ENCODE measurements at places on chromosomes 4 and X.

DNA sequence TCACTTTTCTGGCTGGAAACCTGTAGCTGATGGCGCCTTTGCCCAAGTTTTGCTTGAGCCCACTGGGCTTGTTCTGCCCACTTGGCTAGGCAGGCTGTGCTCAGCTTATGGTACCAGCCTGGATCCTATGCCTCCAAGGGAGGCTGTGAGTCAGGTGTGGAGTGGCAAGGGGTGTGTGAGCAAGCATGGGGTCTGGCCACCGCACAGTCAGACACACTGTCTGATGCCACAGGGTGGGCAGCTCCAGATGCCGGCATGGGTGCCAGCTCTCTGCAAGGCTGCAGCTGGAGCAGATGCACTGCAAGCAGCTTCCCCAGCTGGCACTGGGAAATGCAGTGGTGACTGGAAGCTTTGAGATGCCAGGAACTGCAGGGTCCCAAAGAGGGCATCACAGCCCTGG is 16.3 kb upstream of the GIMD1 start:
- DNase-seq = no peak

GRCh38 chr4:10074767-10075105 is 41.9 kb downstream of the WDR1 start:
- DNase-seq = no peak

GRCh38 chrX:140572724-140573123 is 67.9 kb upstream of the SOX3 start:
- DNase-seq = peak; percentile 23

GRCh38 chr4:140691369-140691768 is 64.8 kb downstream of the TBC1D9 start:
- DNase-seq = no peak

DNA sequence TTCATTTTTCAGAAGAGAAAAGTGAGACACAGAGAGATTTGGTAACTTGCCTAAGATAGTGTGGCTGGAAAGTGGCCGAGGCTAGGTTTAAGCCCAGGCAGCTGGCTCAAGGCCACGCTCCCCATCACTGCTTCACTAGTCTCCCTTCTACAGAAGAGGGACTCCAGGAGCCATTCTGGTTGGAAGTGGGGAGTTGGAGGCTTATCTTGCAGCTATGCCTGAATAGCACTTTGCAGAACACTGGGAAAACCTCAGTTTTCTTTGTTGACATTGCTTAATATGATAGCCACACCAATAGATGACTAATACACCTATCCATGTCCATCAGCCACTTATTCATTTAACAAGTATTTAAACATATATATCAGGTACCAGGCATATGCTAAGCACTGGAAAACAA is 18.5 kb downstream of the LRRC66 start:
- no peak for DNase-seq

DNA sequence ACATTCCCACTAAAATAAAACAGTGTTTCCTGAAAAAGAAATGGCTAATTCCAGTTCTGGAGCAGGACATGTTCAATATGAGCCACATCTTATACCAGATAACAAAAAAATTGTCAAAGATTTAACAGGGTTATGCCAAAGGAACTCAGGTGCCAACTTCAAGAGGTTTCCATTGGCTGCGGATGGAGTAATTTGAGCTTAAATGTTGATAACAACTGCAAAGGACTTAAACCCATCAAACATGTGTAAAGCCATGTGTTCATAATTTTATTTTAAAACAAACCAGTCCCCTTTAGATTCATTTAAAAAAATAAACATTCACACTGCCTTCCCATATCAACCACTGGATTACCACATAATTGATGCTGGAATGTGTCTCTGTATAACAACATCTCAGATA is 156.4 kb upstream of the PCDH18 start:
- no peak for DNase-seq

GRCh38 chr4:81743731-81744435 is 272.2 kb upstream of the RASGEF1B start:
- no peak for DNase-seq

DNA sequence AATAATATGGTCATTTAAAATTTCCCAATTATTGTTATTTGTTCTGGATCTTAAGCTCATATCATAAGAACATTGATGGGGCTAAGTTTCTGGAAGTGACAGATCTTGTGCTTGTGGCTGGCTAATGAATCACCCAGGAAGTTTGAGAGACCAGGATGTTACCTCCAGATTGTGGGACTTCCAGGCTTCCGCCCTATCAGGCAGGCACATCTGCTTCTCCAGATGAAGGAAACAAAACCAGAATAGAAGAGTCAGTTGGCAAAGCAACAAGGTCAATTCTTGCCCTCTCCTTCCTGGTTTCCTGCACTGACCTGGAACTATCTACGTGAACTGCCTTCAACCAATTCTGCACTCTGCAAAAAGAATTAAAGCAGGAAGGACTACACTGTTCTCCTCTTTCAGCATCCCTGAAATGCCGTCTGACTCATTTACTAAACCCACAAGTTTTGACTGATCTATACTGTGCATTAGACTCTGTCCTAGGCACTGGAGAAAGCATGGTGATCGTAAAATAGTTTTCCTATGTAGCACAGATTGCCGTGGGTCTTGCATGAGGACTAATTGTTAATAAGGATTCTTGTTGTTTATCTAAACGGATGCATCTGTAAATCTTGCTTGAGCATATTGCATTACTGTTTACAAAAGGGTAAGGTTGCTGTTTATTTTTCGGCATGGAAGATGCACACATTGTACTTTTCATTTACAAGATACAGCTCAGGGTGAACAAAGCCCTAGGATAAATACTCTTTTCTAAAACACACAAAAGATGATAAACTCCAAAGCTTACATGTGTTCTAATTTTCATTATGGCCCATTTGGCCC is 74.6 kb downstream of the AMELX start:
- DNase-seq = no peak

GRCh38 chr4:153757407-153757806 is 2.4 kb downstream of the RNF175 start:
- DNase-seq = no peak

GRCh38 chr4:1480720-1481119 is 74.5 kb upstream of the NKX1-1 start:
- no peak for DNase-seq

DNA sequence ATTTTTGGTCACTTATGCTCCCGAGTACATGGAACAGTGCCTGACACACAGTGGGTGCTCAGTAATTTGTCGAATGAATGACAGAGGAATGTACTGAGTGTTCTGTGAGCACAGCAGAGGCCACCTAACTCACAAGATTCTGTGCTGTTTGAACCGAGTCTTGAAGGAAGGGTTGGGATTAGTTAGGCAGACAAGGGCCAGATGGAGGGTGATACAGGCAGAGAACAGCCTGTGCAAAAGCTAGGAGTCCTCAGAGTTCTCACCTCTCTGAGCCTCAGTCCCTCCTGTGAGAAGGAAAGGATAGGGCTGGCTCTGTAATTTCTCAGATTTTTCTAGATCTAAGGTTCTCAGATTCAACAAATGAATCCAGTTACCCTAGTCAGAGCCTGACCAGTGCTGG is 108.8 kb downstream of the NHSL2 start:
- DNase-seq = no peak

GRCh38 chrX:36116222-36116621 is 196.7 kb downstream of the CFAP47 start:
- no peak for DNase-seq

GRCh38 chr4:150244600-150244999 is 166.4 kb downstream of the DCLK2 start:
- no peak for DNase-seq
